GM03348 (cell line): ENCODE measurements at places on chromosomes 1 and 21.

DNA sequence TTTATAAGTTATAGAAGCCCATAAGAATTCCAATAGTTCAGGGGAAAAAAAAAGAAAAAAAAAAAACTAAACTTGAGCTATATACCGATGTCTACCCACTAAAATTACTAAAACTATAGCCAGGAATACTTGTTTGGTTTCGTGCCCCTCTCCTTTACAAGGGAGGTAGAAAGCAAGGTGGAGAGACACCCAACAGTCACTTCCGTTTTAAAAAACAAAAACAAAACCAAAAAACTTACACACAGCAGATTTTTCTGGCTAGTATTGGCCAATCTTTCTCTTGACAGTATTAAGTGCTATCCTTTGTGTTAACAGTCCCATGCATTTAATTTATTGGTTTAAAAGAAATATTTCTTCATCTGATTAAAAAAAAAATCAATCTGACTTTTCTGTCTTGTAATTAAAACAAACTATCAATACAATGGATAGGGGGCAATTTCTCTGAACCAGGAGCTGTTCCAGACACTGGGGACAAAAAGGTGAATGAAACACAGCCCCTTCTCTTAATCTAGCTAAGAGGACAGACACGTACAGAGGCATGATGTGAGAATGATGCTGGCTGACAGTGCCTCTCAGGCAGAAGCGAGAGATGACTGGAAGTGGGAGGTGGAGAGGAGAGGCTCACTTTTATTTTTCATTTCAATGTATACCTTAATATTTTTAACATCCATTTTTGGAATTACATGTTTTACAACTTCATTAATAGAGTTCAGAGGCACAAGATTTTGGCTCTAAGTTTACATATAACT lies 214.8 kb downstream of the RERE start:
- DNase-seq: no peak

GRCh38 chr1:214018386-214019268 lies 30.9 kb downstream of the PROX1 start:
- no peak for DNase-seq

- DNase-seq: no peak
Measured at GRCh38 chr1:98371764-98372163, 289.8 kb upstream of the SNX7 start.

DNA sequence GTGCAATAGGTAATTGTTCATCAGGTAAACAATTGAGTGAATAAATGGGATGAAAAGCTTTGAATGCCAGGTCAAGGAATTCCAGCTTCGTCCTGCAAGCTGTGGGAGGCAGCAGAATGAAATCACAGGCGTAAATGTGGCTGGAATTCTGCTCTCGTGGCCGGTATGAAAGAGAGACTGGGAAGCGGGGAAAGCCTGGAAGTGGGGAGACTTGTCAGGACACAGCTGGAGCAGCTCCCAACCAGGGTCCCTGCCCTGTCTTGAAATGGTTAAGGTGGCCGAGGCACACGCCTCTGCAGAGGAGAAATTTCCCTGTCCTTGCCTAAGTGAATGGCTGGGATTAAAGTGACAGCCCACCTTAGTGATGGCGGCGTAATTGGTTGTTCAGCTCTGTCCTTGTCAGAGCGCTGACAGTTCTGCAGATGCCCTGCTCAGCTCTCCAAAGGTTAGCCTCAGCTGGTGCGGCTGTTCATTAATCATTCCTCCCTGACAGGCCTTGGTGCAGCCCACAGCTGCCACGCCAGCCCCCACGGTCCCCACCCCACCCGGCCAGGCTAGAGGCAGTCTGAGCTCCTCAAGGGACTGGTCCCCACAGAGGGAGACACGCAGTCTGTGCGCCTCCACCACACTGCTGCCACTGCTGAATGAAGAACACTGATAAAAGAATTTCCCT lies 398.3 kb upstream of the POU3F1 start:
- no peak for DNase-seq

GRCh38 chr1:168206111-168206510 lies 19.7 kb upstream of the SFT2D2 start:
- DNase-seq: no peak
